ENCODE measurements at places on chromosomes 16 and 17. TPM values are rescaled to one million over a fixed set of nuclear protein-coding genes. Genes with fewer than 3 reads are reported as not detected.

GRCh38 chr17:66981983-66982508 is 17.5 kb downstream of the CACNG4 start:
- no peak overlapping the region for H3K4me3 ChIP-seq
- H3K27ac ChIP-seq: no peak overlapping the region
- DNase-seq: no peak
- H3K27me3 ChIP-seq: peaks cover 22% of the 10 kb centered on the region
- no peaks in the 10 kb centered on the region for H3K36me3 ChIP-seq
- H3K4me1 ChIP-seq: peaks cover 15% of the 10 kb centered on the region

DNA sequence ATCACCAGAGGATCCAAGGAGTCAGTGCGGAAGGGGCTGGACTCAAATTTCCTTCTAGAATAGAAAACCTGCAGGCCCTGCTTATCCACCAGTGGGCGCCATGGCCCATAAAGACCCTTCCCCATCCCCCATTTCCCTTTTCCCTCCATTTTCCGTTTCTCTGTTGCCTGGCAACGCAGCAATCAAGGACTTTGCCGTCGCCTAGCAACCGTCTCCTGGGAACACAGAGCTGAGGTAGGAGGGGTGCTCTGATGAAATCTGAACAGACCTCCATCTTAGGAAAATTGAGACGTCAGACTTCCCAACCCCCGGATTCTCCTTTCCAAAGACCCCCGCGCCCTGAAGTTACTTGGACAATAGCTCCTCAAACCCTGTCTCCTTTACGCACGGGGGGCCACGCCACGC is 5.7 kb downstream of the DLG4 start:
- H3K27ac ChIP-seq: no peak overlapping the region
- DNase-seq: peak; percentile 49
- no peaks in the 10 kb centered on the region for H3K27me3 ChIP-seq
- peaks cover 17% of the 10 kb centered on the region for H3K4me1 ChIP-seq
- no peaks in the 10 kb centered on the region for H3K36me3 ChIP-seq

The CDH8 gene
- total RNA-seq: 1.3 TPM

The MT1A gene
- total RNA-seq: not detected

The KPNB1 gene
- 390 TPM for total RNA-seq
